NK-92 treated with Interleukin-12 subunit alpha and Interleukin-12 subunit beta, amount 100 ng/mL, for 24 hours (cell line): ENCODE measurements at places on chromosomes 3 and 15.
A peak's percentile ranks its signal among the peaks of the same experiment; 100 is the strongest.

GRCh38 chr15:78977591-78978347 lies 32.9 kb upstream of the CTSH start:
- no peak for DNase-seq

- DNase-seq = no peak
These were observed 249.0 kb downstream of the AGBL1 start for GRCh38 chr15:86328658-86329057.

DNA sequence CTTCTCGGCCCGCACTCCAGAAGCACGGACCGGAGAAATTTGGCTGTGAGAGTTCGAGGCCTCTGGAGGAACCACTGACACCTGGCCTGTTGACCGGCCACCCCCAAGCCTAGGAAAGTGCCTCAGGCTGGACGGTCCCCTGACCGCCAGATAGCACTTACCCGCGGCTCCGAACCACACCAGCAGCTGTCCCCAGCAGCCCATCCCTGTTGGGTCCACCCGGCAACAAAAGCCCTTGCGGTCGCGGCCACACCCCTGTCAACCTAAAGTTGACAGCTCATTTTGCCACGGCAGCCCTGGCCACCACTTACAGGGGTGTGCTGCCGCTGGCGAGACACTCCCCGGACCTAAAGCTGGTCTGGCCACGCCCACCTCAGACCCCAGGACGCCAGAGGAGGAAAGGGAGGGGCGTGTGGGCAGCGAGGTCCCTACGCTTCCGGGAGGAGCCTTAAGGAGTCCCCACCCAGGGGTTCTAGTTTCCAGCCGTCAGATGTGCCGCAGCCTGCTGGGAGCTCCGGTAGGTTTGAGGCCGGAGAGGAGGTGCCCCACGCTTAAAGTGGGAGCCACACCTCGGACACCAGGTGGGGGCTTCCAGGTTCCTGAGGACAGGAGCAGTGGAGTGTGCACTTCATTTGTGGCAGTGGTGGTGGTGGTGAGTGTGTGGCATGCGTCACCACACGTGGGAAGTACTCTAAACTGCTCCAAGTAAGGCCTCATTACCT lies at the start of gene LTK:
LTK (minus strand) TSS at position 322 of the 722 bp plus-strand sequence; CDS start at position 204, 118 bp downstream.
- no peak for DNase-seq

GRCh38 chr3:131762981-131763564 lies 260.3 kb upstream of the MRPL3 start:
- no peak for DNase-seq

GRCh38 chr3:98655666-98656065 lies 62.3 kb upstream of the CPOX start:
- DNase-seq = no peak

DNA sequence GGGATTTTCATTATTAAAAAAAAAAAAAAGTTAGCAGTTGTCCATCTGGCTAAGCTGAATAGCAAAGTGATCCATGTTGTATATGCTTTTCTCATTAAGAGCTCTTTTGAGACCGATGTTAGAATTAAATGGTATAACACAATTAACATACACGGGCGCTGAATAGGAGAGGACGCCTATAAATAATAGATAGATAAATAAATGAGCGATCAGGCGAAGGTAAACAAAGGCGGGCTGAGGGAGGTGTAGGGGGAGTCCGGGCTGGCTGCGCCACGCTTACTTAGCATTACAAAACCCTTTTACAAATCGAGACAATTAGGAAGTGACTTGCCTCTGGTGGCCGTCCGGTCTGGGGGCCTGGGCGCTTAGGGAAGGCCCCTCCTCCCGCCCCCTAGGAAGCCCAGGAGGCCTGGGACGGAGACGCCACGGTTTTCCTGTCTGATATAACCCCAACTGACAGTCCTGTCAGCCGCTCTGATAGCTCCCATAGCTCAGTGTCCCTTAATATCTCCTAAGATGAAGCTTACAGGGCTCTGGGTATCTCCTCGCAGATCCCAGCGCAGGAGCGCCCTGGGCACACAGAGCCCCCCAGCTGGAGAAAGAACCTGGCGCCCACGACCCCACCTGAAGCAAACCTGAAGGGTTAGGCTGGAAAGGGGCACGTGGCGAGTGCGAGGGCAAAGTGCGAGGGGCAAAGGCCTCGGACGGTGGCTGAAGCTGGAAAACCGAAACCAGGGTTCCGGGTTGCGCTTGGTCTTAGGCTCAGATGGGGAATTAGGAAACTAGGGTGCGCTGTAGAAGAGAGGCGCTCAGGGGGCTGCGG lies 3.6 kb downstream of the SOX14 start:
- DNase-seq = no peak

DNA sequence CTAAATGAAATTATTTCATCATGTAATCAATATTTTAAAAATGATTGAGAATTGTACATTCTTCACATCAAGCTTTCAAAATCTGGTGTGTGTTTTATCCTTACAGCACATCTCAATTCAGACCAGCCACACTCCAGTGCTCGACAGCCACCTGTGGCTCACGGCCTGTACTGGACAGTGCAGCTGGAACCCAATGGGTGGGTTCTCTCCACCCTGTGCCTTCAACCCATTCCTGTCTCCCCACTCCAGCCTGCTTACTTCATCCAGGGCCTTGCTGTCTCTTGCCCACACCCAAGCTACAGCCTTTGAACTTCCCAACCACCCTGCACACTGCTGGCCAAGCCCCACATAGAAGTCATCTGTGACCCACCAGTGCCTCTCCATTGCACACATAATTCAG lies 17.6 kb downstream of the CYP19A1 start:
- no peak for DNase-seq

GRCh38 chr3:107598926-107599771 lies 76.4 kb downstream of the BBX start:
- DNase-seq = no peak

GRCh38 chr3:122975163-122975923 lies 52.2 kb downstream of the SEMA5B start:
- DNase-seq = peak; percentile 87

DNA sequence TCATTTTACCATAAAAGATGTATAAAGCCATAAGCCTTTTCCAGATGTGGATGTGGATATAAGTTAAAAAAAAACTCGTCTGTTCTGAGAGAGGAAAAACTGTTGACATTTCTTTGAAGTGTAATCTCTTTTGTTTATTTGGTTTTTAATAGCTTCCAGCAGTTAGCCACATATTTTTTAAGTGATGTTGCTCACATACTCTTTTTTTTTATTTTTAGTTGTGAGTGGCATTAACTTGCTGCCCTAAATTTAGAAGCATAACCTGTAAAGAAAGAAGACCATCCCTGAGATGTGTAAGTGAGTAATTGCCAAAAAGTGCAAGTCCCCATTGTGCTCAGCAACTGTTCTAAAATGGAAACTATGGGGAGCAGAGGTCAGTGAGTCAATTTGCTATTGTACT lies 415.9 kb upstream of the MDFIC2 start:
- no peak for DNase-seq

DNA sequence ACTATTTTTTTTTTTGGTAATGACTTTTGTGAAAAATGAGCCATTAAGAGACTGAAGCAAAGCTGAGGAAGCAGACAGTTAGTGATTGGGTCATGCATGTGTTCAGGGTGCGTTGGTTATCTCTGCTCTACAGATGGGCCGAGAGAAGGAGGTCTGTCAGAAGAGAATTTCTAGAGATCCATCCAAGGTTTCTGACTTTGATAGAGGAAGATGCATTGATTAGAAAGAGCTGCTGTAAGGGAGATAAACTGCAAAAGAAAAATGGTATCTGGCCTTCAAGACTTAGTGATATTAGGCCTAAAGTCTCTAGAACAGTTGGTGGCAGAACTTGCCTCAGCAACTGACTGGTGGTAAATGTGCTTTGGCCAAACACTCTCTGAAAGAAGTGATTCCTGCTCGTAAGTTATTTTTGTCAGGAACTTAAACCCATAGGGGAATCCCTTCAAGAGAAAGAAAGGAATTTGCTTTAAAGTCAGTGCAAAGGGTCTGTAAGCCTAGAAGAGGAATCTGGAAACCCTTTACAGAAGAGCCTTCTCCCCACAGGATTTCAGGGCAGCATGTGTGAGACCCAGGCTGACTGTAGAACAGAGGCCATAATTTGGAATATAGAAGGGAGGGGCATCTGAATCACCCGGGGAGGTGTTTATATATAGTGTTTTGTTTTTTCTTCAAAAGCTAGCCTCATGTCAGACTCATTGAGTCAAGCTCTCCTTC lies 67.8 kb downstream of the OPA1 start:
- DNase-seq = no peak

- DNase-seq = no peak
These were observed 88.0 kb downstream of the PIK3R4 start for GRCh38 chr3:130658678-130659077.

GRCh38 chr3:152646004-152646403 lies 188.9 kb upstream of the P2RY1 start:
- DNase-seq = no peak

GRCh38 chr15:45288947-45289346 lies 36.9 kb downstream of the SLC28A2 start:
- no peak for DNase-seq

GRCh38 chr3:189312866-189313265 lies 141.1 kb downstream of the TPRG1 start:
- DNase-seq = no peak

GRCh38 chr3:155504682-155505081 lies 211.2 kb upstream of the STRIT1 start:
- no peak for DNase-seq

DNA sequence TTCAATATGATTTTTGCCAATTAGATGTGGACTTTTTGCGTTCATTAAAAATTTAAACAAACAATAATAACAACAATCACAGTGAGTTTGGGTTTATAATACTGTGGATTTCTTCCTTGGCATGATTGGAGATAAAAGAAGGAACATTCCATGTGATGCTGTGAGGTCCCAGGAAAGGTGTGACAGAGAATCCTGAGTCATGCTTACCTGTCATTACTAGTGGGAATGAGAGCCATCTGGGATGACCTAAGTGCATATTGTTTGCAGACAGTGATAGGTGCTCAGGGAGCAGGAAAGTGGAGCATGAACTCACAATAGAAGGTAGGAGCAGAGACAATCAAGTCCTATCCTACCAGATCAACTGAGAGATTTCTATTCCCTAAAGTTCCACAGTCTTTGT lies 766.5 kb upstream of the CFAP20DC start:
- no peak for DNase-seq

- DNase-seq = no peak
These were observed 25.3 kb downstream of the HDAC11 start for GRCh38 chr3:13505147-13506130.

DNA sequence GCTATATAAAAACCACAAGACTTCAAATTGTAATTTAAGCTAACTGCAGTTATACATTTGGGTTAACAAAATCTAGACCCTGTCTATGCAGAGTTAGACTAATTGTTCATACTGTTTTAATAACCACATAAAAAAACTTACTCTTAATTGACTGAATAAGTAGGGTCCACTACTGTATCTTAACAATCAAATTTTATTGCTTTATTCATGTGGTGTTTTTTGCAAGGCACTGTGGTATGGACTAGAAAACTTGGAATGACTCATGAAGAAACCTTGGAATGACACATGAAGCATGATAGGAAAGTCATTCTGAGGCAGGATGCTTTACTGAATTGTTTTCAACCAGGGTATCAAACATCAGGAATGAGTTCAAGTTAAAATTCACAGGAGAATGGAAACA lies 2.3 kb downstream of the SERP1 start:
- no peak for DNase-seq

DNA sequence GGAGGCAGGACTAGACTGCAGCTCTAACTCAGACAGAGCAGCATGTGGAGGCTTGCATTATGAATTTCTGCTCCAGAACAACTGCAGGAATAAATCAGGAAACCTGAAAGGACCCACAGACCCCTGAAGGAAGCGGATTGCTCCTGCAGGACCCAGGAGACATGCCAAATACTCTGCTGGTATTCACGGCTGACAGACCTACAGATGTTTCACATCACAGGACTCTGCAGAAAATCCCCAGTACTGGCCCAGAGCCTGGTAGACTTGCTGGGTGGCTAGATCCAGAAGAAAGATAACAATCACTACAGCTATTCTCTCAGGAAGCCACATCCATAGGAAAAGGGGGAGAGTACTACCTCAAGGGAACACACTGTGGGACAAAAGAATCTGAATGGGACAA lies 942.1 kb downstream of the AGBL1 start:
- DNase-seq = no peak

- no peak for DNase-seq
These were observed 23.5 kb upstream of the SQOR start for GRCh38 chr15:45611305-45611704.
